ENCODE measurements at places on chromosomes 11 and 22.
A peak's percentile ranks its signal among the peaks of the same experiment; 100 is the strongest.

GRCh38 chr11:48087974-48088681 lies 107.8 kb downstream of the PTPRJ start:
- no peak for DNase-seq

- peak; percentile 42 for DNase-seq
These were observed at the start of gene RPS6KA4 for GRCh38 chr11:64358907-64359711. TSS of gene RPS6KA4 (plus strand) at chr11:64359162. CDS start at chr11:64359236, 74 bp downstream.

- no peak for DNase-seq
These were observed 36.4 kb downstream of the RAB30 start for GRCh38 chr11:83035070-83035854.

DNA sequence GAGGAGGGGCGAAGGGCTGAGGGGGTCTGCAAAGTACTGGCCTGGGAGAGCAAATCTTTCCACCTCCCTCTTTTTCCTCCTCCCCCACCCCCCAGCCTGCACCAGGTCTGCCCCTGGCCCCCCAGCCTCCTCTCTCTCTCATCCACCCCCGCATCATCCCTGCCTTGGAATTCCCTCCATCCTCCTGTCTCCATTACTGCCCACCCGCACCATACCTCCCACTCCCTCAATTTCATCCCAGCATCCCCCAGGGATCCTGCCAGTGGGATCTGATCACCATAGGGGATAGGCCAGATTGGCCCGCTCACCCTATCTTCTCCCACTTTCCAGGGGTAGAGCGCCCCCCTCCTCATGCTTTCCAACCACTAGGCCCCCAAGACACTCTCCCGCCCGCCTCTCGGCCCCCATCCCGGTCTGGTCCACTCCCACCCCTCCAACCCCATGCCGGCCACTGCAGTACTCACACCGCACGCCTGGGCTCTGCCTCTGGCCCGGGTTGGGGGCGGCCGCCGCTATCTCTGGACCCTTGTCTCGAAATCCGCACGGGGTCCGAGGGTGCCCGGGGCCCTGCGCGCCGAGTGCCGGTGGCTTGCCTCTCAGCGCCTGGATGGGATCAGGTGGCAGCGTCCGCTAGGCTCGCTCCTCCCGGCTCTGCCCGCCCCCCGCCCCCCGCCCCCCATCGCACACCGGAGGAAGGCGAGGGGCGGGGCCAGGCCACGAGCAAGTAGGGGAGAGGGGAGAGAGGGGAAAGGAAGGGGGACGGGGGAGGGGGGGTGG lies at the start of gene GAL3ST3:
Gene GAL3ST3, minus strand, starts transcription at position 615 of the 777 bp plus-strand sequence. CDS start 3,746 bp downstream, outside the sequence.
- DNase-seq: no peak

- DNase-seq: no peak
These were observed 1.4 kb upstream of the APOA5 start for GRCh38 chr11:116792869-116793771.

DNA sequence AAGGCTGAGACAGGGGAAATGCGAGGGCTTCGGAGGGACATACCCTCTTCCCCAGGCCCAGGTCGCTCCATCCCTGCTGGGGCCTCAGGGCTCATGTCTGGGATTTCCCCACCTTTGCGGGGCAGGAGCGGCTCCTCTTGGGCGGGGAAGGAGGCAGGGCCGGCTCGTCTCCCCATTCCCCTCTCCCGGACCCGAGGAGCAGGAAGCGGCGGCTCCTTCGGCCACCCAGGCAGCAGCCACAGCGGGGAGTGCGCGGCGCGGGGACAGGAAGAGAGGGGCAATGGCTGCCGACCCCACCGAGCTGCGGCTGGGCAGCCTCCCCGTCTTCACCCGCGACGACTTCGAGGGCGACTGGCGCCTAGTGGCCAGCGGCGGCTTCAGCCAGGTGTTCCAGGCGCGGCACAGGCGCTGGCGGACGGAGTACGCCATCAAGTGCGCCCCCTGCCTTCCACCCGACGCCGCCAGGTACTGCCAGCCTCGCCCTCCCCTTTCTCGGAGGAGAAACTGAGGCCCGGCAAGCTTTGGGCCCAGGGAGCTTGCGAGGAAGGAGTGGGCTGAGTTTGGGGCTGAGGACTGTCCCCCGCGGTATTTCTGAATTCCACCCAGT lies at the start of gene ANKK1:
Gene ANKK1, plus strand, starts transcription at position 175 of the 607 bp plus-strand sequence. Its CDS starts 106 bp downstream, at position 281.
- DNase-seq: no peak

- no peak for DNase-seq
These were observed 63.7 kb downstream of the CYTH4 start for GRCh38 chr22:37345863-37346504.

DNA sequence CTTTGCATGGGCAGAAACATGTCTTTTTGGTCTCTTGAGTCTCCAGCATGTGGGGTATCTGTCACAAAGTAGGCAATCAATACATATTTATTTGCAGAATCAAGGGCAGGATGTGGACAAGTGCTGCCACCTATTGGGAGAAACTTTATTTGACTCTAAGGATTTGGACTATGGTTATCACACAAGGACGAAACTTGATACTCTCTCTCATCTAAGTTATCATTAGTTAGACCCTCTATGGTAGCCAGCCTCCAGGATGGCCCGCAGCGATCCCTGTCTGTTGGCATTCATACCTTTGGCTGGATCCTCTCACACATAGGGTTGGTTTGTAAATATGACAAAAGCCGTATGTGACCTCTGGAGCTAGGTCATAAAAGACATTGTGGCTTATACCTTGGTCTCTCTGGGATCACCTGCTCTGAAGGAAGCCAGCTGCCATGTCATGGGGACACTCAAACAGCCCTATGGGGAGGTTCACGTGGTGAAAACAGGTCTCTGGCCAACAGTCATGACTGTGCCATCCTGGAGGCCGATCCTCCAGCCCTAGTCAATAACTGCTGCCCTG lies 1.1 kb upstream of the FBXO7 start:
- DNase-seq: peak; percentile 24

DNA sequence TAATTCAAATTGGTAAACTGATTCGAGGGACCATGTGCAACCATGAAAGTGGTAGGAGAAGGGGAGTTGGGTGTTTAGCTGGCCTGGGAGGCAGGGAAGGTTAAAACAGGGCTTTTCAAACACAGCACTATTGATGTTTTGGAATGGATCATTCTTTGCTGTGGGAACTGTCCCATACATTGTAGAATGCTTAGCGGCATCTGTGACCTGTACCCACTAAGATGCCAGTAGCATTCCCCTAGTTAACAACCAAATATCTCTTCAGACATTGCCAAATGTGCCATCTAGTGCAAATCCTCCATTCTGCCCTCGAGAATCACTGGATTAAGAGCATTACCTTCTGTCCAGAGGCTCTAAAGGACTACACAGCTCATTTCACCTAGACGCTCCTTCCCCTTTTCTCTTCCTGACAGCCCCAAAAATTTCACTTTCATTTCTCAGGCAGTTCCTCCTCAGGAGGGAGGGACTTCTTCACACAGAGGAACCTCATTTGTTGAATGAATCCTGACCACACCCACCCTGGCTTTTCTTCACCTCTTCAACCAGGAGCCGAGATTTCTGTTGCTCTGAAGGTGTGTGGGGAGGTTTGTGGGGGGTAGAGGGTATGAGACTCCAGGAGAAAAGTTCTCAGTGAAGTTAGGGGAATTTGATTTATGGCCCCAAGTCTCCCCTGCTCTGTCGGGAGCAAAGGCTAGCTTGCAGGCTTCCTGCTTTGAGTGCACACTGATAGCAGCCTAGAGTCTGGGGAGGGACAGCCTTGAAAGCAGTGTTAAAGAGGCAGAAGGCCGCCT lies at the start of gene TRIM34:
Gene TRIM34, plus strand, starts transcription at position 513 of the 791 bp plus-strand sequence. CDS start 7,331 bp downstream, outside the sequence.
- DNase-seq: peak; percentile 52

DNA sequence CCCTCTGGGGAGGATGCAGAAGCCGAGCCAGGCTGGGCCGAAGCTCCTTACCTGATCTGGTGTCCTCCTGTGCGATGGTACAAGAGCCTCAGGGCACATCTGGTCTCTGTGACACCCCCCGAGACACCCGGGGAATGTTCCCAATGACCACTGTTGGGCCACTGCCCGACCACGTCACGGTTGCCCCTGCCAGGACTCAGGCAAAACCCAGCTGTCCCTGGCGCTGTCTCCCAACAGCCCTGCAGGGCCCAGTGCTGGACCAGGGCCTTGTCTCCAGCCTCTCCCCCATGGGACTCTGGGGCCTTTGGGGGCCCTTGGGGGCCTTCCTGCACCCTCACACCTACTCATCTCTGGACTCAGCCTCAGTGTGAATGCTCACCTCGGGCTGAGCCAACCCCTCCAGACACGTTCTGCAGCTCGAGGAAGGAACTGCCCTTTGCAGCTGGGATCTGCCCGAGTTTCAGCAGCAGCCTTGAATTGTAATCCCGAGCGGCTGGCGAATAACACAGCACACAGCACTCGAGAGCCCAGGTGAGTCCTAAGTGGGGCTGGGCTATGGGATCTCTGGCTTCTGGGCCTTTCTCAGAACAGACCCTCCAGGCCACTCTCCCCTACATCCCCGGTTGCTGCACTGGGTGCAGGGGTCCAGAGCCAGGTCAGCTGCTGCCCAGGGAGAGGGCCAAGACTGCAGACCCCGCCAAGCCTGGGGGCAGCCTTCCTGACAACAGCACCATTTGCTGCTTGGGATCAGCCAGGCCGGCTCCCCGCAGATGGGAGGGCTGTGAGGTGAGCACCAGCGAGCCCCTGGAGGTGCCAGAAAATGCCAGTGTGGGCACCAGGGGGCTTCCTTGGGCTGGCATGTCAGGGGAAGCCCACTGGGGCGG lies 39.8 kb downstream of the RTN4R start:
- DNase-seq: no peak

DNA sequence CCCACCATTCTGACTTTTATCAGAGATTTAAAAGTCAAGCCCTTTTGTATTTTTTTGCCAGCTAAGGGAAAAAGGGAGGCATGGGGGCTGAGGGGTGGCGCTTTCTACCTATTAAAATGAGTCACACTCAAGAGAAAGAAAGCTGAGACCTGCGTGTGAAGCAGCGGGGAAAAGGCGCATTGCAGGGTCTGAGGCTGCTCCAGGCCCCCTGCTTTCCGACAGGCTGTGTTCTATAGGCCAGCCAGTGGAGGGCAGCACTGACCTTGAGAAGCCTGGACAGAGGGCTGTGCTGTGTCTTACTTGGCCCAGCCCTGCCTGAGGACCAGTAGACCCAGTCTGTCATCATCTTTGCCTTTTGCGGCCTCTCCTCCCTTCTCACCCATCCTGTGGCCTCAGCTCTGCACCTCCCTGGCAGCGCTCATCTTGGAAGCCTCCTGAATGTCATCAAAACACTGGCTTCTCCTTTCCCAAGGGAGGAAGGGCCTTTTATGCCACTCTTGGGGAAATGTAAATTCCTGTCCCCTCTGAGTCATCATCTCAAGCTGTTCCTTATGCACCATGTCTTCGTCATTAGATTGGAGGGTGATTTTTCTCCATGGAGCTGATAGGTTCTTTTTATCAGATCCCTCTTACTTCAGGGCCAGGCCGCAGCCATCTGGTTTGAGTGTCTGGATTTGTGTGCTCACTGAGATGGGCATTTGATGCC lies 12.6 kb upstream of the MAPK8IP1 start:
- DNase-seq: peak; percentile 35

- DNase-seq: no peak
These were observed 592.0 kb downstream of the BRD1 start for GRCh38 chr22:49235463-49236300.

- DNase-seq: no peak
These were observed 1228.0 kb downstream of the TBC1D22A start for GRCh38 chr22:47990481-47990880.

GRCh38 chr11:12604557-12605153 lies 69.6 kb upstream of the TEAD1 start:
- no peak for DNase-seq

- no peak for DNase-seq
These were observed 20.9 kb downstream of the KREMEN1 start for GRCh38 chr22:29093501-29094300.

- no peak for DNase-seq
These were observed 45.8 kb downstream of the ELFN2 start for GRCh38 chr22:37381489-37381888.

- peak; percentile 34 for DNase-seq
These were observed 17.4 kb upstream of the PRAME start for GRCh38 chr22:22576244-22576988.

DNA sequence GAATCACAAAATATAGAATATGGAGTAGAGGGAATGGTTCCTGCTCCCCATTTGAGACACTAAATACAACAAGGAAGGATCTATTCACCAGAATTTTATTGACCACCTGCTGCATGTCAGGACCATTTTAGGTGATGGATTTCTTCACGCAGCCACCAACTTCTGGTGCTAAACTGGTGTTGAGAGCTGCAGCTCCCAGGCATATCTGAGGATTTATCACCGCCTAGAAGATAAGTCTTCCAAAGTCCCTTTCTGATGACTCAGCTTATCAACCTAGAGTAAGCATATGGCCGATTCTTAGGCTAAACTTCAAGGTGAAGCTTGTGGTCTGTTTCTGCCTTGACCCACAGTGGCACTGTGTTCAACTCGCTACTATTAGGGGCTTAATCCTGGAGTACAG lies 6.7 kb downstream of the DDI1 start:
- no peak for DNase-seq

- no peak for DNase-seq
These were observed 28.5 kb downstream of the AMBRA1 start for GRCh38 chr11:46565232-46565840.

DNA sequence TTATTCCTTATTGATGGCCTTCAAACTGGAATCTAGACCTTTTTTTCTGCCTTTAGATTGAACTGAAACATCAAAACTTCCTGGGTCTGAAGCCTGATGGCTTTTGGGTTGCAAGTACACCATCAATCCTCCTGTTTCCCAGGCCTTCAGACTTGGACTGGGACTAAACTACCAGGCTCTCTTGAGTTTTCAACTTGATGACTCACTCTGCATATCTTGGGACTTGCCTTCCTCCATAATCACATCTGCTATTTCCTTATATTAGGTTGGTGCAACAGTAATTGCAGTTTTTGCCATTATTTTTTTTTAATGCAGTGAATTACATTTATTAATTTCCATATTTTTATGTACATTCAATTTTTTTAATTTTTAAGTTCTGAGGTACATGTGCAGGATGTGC lies 7.0 kb downstream of the OR51B5 start:
- DNase-seq: no peak

GRCh38 chr11:63869683-63870082 lies 30.8 kb downstream of the MARK2 start:
- peak; percentile 20 for DNase-seq

GRCh38 chr11:75850787-75851186 lies 35.8 kb downstream of the UVRAG start:
- DNase-seq: no peak

- DNase-seq: no peak
These were observed 179.2 kb downstream of the DBX1 start for GRCh38 chr11:19980957-19981669.

GRCh38 chr11:92128026-92128425 lies 96.6 kb upstream of the FAT3 start:
- no peak for DNase-seq

DNA sequence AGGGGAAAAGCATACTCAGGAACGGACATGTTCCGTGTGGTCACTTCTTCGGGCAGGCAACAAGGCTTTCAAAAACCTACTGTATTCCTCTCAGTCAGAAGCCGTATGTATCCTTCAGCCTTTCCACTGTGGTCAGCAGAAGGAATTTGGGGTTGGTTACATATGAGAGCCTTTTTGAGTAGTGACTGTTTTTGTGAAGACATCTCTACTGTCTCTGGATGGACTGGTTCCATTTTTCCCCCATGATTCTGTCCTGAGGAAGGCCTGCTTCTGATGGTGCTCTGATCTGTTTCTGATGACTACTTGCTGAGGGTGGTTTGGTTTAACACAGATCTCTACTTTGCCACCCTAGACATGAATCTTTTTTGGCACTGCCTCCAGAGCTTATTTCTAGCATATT lies 63.7 kb upstream of the HORMAD2 start:
- DNase-seq: no peak

- no peak for DNase-seq
These were observed 77.0 kb downstream of the NECTIN1 start for GRCh38 chr11:119651802-119652584.

GRCh38 chr11:133516845-133517244 lies 15.5 kb downstream of the OPCML start:
- DNase-seq: no peak

Data from stimulated activated CD4-positive, alpha-beta T cell treated with anti-CD3 and anti-CD28 coated beads, Interleukin-1b, Interleukin-23, amount 100 ng/mL, for 48 hours (primary cell).